Mesothelial cell of epicardium (in vitro differentiated cells): ENCODE measurements at places on chromosomes 2 and 18. TPM values are rescaled to one million over a fixed set of nuclear protein-coding genes. Genes with fewer than 3 reads are reported as not detected.

GRCh38 chr2:2731101-2731815 is 400.2 kb upstream of the MYT1L start:
- H3K36me3 ChIP-seq: no peaks in the 10 kb centered on the region
- no peak overlapping the region for H3K27ac ChIP-seq
- no peak for DNase-seq

GRCh38 chr2:101253013-101253702 is 472 bp downstream of the CNOT11 start:
- H3K36me3 ChIP-seq: peaks cover 7% of the 10 kb centered on the region
- H3K4me3 ChIP-seq: peak overlapping the region; percentile 90
- H3K27ac ChIP-seq: peak overlapping the region; percentile 97
- H3K27me3 ChIP-seq: no peaks in the 10 kb centered on the region
- H3K4me1 ChIP-seq: peaks cover 30% of the 10 kb centered on the region

DNA sequence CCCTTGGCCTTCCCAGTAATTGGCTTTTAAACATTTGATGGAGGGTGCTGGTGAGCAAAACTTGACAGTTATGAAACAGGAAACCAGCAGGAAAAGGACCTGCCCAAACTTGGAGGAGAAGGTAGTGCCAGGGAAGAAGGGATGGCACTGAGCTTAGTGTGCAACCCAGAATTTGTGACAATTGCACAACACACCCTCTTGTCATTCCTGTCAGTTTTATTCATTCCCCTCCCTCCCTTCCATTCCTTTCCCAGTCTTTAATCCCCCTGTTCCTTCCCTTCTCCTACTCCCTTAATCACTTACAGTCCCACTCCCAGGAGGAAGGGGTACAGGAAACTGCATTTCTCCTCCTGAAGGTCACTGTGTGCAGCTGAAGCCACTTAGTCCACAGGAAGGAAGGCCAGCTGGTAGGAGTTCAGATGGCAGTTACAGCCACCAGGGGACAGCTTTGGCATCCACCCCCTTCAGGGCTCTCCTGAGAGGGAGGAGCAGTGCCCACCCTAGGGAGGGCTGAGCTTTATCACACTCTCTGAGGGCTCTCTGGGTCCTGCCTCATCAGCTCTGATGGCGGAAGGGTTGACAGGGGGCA is 24.0 kb upstream of the SIGLEC15 start:
- H3K36me3 ChIP-seq: peaks cover 14% of the 10 kb centered on the region
- no peak overlapping the region for H3K4me3 ChIP-seq

GRCh38 chr2:234308073-234308812 is 188.6 kb downstream of the ARL4C start:
- peak; percentile 14 for DNase-seq
- H3K4me1 ChIP-seq: peaks cover 12% of the 10 kb centered on the region
- no peak overlapping the region for H3K27ac ChIP-seq
- no peak overlapping the region for H3K4me3 ChIP-seq

DNA sequence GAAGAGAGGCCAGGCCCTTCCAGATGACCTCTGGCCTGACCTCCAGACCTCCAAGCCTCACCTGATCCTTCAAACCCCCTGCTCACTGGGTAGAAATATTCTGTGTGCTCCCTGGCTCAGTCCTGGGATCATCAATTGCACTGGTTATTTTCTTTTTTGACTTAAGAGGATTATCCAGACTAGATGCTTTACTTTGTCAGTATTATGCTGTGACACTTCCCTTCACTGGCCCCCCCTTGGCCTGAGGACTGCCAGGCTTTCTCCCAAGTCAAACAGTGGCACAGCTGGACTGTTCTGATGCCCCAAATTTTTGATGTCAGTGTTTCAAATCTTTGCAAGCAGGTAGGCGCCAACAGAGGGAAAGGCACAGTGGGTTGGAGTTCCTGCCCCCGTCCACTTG is 156.3 kb upstream of the SKOR2 start:
- no peak for DNase-seq
- H3K4me1 ChIP-seq: no peaks in the 10 kb centered on the region
- H3K4me3 ChIP-seq: no peak overlapping the region
- peaks cover 35% of the 10 kb centered on the region for H3K27me3 ChIP-seq

The KCNS3 gene
- total RNA-seq: 2.4 to 3.1 TPM (median 2.7 TPM) in 3 replicates

GRCh38 chr2:33241581-33241980 is 234.9 kb upstream of the RASGRP3 start:
- no peaks in the 10 kb centered on the region for H3K36me3 ChIP-seq
- no peak overlapping the region for H3K4me3 ChIP-seq
- no peak for DNase-seq
- H3K27me3 ChIP-seq: no peaks in the 10 kb centered on the region
- no peak overlapping the region for H3K27ac ChIP-seq

The SPDYA gene
- total RNA-seq: 1.3 to 2.0 TPM (median 1.7 TPM) in 3 replicates

GRCh38 chr2:20005891-20006470 is 6.5 kb downstream of the MATN3 start:
- H3K36me3 ChIP-seq: no peaks in the 10 kb centered on the region
- H3K4me3 ChIP-seq: no peak overlapping the region
- no peak for DNase-seq
- H3K4me1 ChIP-seq: no peaks in the 10 kb centered on the region
- H3K27ac ChIP-seq: no peak overlapping the region
- peaks cover 14% of the 10 kb centered on the region for H3K27me3 ChIP-seq

DNA sequence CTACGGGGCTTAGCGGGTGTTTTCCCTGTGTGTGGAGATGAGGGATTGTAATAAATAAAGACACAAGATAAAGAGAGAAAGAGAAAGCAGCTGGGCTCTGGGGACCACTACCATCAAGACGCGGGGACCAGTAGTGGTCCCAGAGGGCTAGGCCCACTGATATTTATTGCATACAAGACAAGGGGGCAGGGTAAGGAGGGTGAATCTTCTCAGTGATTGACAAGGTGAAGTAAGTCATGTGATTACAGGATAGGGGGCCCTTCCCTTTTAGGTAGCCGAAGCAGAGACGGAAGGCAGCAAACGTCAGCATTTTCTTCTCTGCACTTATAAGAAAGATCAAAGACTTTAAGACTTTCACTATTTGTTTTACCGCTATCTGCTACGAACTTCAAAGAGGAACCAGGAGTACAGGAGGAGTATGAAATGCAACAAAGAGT is 4.5 kb upstream of the GAL3ST2 start:
- H3K27me3 ChIP-seq: no peaks in the 10 kb centered on the region
- peaks cover 26% of the 10 kb centered on the region for H3K4me1 ChIP-seq
- no peak for DNase-seq
- no peak overlapping the region for H3K4me3 ChIP-seq

The ACYP2 gene
- 11.3 to 11.8 TPM (median 11.4 TPM) in 3 replicates for total RNA-seq

GRCh38 chr18:46401486-46402070 is 255.4 kb downstream of the LOXHD1 start:
- H3K4me1 ChIP-seq: no peaks in the 10 kb centered on the region
- H3K36me3 ChIP-seq: no peaks in the 10 kb centered on the region
- no peak for DNase-seq
- no peak overlapping the region for H3K4me3 ChIP-seq

The LRRTM4 gene
- 24.9 to 28.8 TPM (median 27.7 TPM) in 3 replicates for total RNA-seq

GRCh38 chr2:237192881-237193280 is 107.2 kb downstream of the COPS8 start:
- no peaks in the 10 kb centered on the region for H3K36me3 ChIP-seq
- H3K27ac ChIP-seq: peak overlapping the region; percentile 50
- H3K4me1 ChIP-seq: peaks cover 46% of the 10 kb centered on the region
- H3K4me3 ChIP-seq: no peak overlapping the region
- no peaks in the 10 kb centered on the region for H3K27me3 ChIP-seq

- DNase-seq: no peak
- H3K36me3 ChIP-seq: peaks cover 11% of the 10 kb centered on the region
- peak overlapping the region; percentile 27 for H3K27ac ChIP-seq
- H3K4me1 ChIP-seq: peaks cover 24% of the 10 kb centered on the region
These were observed 42.4 kb downstream of the SP3 start for GRCh38 chr2:173922760-173923159.

DNA sequence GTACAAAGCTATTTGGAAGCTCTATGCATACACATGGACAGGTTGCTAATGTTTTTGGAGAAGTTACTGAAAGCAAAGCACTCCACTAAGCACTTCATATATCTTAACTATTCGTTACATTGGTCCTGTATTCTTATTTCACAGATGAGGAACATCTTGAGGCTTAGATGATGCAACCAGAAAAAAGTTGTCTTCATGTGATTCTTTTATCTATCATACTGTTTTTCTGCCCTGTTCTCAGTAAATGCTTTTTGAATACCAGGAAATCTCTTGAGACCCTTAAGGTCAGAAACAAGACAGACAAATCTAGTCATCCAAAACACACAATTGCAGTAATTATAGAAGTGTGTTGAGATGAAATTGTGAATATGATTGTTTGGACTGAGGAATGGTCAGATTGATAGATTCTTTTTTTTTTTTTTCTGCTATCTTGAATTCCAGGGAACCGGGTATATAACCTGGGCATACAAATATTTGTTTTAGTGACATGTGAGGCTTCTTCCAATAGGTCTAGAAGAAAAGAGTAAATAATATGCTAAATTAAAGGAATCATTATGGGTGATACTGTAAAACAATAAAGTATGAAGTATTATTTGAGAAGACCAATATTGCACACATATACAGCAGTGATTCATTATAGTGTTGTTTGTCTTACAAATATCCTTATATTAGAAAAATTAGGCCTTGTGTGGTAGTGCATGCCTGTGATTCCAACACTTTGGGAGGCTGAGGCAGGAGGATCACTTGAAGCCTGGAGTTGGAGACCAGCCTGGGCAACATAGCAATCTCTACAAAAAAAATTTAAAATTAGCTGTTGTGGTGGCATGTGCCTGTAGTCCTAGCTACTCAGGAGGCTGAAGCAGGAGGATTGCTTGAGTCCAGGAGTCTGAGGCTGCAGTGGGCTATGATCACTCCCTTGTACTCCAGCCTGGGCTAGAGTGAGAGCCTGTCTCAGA is 33.7 kb downstream of the EHBP1 start:
- no peak overlapping the region for H3K4me3 ChIP-seq
- no peak overlapping the region for H3K27ac ChIP-seq
- H3K27me3 ChIP-seq: no peaks in the 10 kb centered on the region
- peaks cover 16% of the 10 kb centered on the region for H3K4me1 ChIP-seq

- H3K4me3 ChIP-seq: no peak overlapping the region
- H3K4me1 ChIP-seq: no peaks in the 10 kb centered on the region
- no peak for DNase-seq
- no peak overlapping the region for H3K27ac ChIP-seq
- H3K27me3 ChIP-seq: no peaks in the 10 kb centered on the region
These were observed 653.0 kb upstream of the SLC39A10 start for GRCh38 chr2:195003881-195004471.

DNA sequence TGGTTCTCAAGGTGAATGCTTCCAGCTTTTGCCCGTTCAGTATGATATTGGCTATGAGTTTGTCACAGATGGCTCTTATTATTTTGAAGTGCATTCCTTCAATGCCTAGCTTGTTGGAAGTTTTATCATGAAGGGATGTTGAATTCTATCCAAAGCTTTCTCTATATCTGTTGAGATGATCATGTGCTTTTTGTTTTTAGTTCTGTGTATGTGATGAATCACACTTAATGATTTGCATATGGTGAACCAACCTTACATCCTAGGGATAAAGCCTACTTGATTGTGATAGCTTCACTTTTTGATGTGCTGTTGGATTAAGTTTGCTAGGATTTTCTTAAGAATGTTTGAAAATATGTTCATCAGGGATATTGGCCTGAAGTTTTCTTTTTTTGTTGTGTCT is 112.1 kb downstream of the MBD2 start:
- H3K27ac ChIP-seq: no peak overlapping the region
- no peak for DNase-seq
- H3K4me3 ChIP-seq: no peak overlapping the region
- H3K36me3 ChIP-seq: peaks cover 3% of the 10 kb centered on the region
- H3K4me1 ChIP-seq: no peaks in the 10 kb centered on the region
- peaks cover 3% of the 10 kb centered on the region for H3K27me3 ChIP-seq

- H3K27ac ChIP-seq: peak overlapping the region; percentile 78
- H3K27me3 ChIP-seq: no peaks in the 10 kb centered on the region
- no peak for DNase-seq
These were observed 961 bp upstream of the SLC40A1 start for GRCh38 chr2:189581354-189582139.

DNA sequence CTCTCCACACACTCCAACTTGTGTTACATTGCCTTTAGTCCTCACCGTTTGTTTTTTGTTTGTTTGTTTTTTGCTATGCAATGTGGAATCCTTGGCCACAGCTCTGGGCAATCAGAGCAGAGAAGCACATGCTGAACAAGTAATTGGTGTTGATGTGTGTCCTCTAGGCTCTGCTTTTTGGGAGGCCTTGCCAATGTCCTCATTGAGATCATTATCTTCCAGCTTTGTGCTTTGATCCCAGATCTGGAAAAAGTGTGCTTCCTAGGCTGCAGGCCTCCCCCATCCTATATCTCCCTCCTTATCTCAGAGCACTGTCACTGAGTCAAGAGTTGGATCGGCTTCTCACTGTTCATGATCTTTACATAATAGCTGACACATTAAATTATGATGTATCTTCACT is 25.9 kb downstream of the OSR1 start:
- H3K4me3 ChIP-seq: no peak overlapping the region
- H3K36me3 ChIP-seq: peaks cover under 1% of the 10 kb centered on the region
- H3K27me3 ChIP-seq: no peaks in the 10 kb centered on the region
- no peak overlapping the region for H3K27ac ChIP-seq
- DNase-seq: no peak

- peak overlapping the region; percentile 6 for H3K27ac ChIP-seq
- H3K4me1 ChIP-seq: peaks cover 35% of the 10 kb centered on the region
- H3K36me3 ChIP-seq: peaks cover 3% of the 10 kb centered on the region
- H3K27me3 ChIP-seq: no peaks in the 10 kb centered on the region
- H3K4me3 ChIP-seq: no peak overlapping the region
- DNase-seq: no peak
These were observed 64.9 kb downstream of the PPP1R1C start for GRCh38 chr2:182050333-182051135.

The NAT8 gene
- not detected in 3 replicates for total RNA-seq

GRCh38 chr18:44423814-44424644 is 256.7 kb upstream of the SETBP1 start:
- no peak overlapping the region for H3K4me3 ChIP-seq
- no peak for DNase-seq
- peak overlapping the region; percentile 89 for H3K27ac ChIP-seq
- peaks cover 7% of the 10 kb centered on the region for H3K36me3 ChIP-seq
- no peaks in the 10 kb centered on the region for H3K27me3 ChIP-seq
- H3K4me1 ChIP-seq: peaks cover 29% of the 10 kb centered on the region

GRCh38 chr2:241632478-241633325 is 4.3 kb downstream of the THAP4 start:
- H3K36me3 ChIP-seq: peaks cover 23% of the 10 kb centered on the region
- no peak overlapping the region for H3K27ac ChIP-seq
- peaks cover 12% of the 10 kb centered on the region for H3K4me1 ChIP-seq
- H3K27me3 ChIP-seq: no peaks in the 10 kb centered on the region
- DNase-seq: no peak

- H3K4me3 ChIP-seq: no peak overlapping the region
- H3K27me3 ChIP-seq: no peaks in the 10 kb centered on the region
- peaks cover 5% of the 10 kb centered on the region for H3K4me1 ChIP-seq
- DNase-seq: peak; percentile 28
These were observed 58.1 kb upstream of the SDC1 start for GRCh38 chr2:20282916-20283592.

The SIGLEC15 gene
- total RNA-seq: not detected in 3 replicates

The TMEM178A gene
- 11.9 to 14.9 TPM (median 13.1 TPM) in 3 replicates for total RNA-seq

The FOXI3 gene
- total RNA-seq: 0.24 to 0.40 TPM (median 0.27 TPM) in 3 replicates

The NYAP2 gene
- total RNA-seq: not detected in 3 replicates

The CYP1B1 gene
- total RNA-seq: 50.4 to 55.6 TPM (median 54.5 TPM) in 3 replicates
